Activated CD8-positive, alpha-beta memory T cell treated with anti-CD3 and anti-CD28 coated beads for 36 hours (primary cell): ENCODE measurements at places on chromosomes 7 and 10. TPM values are rescaled to one million over a fixed set of nuclear protein-coding genes. Genes with fewer than 3 reads are reported as not detected.

ATG9B gene
- 6.3 TPM for total RNA-seq

DMBT1 gene
- not detected for total RNA-seq

ZWINT gene
- total RNA-seq: 119 TPM

JAZF1 gene
- 5.7 TPM for total RNA-seq

PPP1R3C gene
- total RNA-seq: 0.19 TPM

GPRIN2 gene
- total RNA-seq: not detected

MAGI2 gene
- total RNA-seq: 0.30 TPM

HSPA12A gene
- not detected for total RNA-seq

CRYGN gene
- total RNA-seq: not detected

CLEC5A gene
- not detected for total RNA-seq

OR13A1 gene
- not detected for total RNA-seq

TMEM229A gene
- not detected for total RNA-seq

PLEKHS1 gene
- total RNA-seq: not detected

AGBL3 gene
- total RNA-seq: 2.2 TPM

TMEM196 gene
- not detected for total RNA-seq

ZNF783 gene
- 20.3 TPM for total RNA-seq

ZRANB1 gene
- 13.1 TPM for total RNA-seq

HPSE2 gene
- total RNA-seq: not detected

GNGT1 gene
- total RNA-seq: not detected

TBX20 gene
- not detected for total RNA-seq
